ENCODE measurements at places on chromosomes 7 and 10.

DNA sequence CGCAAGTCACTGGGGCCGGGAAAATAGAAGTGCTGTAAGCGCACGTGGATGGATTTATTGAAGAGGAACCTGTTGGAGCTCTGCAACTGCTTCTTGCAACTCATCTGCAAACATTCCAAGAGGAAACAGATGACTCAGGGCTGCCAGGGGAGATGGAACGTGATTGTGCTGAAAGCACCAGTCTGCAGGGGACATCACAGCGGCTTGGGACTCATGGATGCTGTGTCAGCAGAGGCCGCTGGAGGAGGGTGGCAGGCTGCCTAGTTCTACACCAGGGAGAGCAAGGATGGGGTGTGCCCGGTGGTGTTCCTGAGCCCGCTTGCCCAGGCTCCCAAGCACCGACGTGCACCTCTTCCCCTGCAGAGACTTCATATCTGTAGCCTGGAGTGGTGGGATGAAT is 515.7 kb downstream of the TCERG1L start:
- DNase-seq = no peak

- DNase-seq = no peak
These were observed 514.3 kb downstream of the KCNMA1 start for GRCh38 chr10:77123330-77123729.

GRCh38 chr7:82722946-82723345 is 279.4 kb upstream of the CACNA2D1 start:
- DNase-seq = no peak

GRCh38 chr10:34758447-34758996 is 56.6 kb downstream of the PARD3 start:
- no peak for DNase-seq

DNA sequence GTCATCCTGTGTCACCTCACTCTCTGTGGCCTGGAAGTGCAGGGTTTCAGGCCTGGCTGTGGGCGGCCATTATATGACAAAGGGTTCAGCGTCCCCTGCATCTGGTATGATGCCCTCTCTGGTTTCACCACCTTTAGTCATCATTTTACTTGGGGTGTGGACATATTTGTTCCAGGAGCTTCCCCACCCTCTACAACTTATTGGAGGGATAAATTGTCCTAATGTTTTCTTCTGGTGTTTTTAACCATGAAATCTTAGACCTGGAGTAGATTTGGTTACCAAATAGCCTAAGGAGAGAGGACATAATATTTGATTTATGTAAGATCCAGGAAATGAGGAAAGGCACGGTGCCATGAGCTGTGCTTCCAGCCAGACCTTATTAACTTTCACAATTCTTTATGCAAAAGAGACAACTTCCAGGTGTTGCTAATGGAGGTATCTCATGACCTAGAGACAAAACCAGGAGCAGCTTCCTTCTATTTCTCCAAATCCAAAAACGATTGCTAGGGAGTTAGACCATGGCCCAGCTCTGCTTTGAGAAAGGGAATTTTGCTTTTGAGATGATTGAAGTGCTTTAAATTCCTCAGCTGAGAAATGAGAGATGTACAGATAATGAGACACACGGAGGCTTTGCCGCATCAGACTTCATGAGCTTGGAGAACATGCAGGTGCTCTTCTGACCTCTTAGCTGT is 20.9 kb downstream of the WBP1L start:
- no peak for DNase-seq

GRCh38 chr7:76262683-76263402 is 39.6 kb upstream of the HSPB1 start:
- DNase-seq = peak; percentile 24

GRCh38 chr7:155953781-155954549 is 141.7 kb upstream of the SHH start:
- DNase-seq = no peak

DNA sequence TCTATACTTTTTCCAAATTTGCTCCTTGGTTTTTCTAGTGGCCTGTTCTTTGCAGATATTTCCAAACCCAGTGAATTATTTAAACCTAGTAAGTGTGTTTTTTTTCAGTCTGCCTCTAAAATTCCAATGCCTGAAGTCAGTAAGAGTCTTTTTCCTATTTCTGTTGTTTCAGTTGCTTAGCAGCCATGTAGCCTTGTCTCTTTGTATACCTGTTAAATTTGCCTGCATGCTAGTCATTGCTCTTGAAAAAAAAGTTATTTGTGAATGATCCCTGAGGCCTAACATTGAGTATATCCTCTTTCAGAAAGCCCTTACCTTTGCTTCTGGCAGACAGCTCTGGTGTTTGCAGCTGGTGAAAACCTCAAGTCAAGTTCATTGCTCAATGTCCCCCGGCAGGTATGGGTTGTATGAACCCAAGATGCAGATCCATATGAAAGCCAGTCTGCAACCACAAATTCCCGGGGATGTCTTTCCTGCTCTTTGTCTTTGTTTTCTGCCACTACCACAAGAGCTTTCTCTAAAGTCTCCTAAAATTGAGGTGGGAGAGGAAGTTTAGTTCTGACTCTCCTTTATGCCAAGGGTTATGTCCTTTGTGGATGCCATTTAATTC is 35.7 kb downstream of the CH25H start:
- DNase-seq = no peak

DNA sequence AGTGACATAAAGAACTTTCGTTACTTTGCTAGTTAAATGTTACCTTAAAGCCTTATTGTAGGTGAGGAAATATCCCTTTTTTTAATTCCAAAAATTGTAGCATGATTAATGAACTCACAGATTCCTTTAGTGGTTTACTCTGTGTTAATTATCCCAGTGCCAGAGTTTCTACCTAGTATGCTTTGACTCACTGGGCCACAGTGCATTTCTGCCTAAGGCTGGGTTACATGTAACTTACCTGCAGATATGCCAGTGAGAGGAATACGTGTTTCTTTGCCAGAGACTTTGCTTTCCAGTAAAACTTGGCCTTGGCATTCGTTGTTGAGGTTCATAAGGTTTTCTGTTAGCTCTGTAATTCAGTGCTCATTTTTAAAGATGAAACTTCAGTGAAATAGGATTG is 380.8 kb upstream of the LRGUK start:
- DNase-seq = no peak

- no peak for DNase-seq
These were observed 122.4 kb downstream of the SLC16A9 start for GRCh38 chr10:59587083-59587755.

DNA sequence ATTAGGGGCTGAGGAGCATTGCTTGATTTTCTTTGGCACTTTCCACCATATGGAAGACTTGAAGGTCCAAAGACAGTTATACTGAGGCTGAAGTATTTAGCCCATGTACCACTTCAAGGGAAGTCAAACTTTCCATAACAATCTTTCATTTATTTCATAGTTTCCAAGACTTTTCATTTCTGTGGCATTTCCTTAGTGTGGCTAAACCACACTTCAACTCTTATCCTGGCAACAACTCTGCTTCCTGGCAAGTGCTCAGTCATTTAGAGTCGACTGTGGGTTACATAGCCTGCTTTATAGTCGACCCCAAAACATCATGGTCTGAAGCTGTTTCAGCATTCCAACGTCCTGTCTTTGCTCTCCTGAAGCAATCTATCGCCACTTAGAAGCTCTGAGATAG is 343.0 kb upstream of the SEMA3D start:
- DNase-seq = no peak

DNA sequence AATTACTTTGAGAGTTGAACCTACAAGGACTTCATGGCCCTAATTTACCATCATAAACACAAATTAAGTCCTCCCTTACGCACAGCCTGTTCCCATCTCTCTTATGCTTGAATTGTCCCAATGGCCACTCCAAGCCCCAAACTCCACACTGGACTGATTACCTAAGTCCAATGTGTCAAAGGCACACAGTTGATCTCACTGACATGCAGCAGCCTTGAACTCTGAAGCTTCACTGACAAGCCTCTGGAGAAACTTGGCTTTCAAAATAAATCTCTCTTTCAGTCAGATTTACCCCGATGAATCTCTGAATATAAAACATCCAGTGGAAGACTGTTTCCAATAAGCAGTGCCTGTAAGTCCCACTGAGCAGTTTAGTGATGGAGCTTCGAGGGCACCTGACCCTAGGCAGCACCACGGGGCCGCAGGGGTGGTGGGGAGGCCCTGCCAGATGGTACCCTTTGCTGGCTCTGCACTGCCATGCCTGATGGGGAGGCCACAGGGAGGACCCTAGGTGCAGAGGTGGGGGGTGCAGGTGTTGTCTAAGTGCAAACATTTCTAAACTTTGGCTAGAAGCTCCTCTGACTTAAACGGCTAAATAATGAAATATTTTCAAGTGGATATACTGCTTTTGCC is 3.3 kb upstream of the MAT1A start:
- DNase-seq = no peak

GRCh38 chr10:79387466-79387973 is 40.3 kb downstream of the PPIF start:
- DNase-seq = no peak

- no peak for DNase-seq
These were observed 773.4 kb downstream of the CNTNAP2 start for GRCh38 chr7:146889806-146890555.

GRCh38 chr7:36141351-36141750 is 11.7 kb upstream of the EEPD1 start:
- no peak for DNase-seq

- DNase-seq = no peak
These were observed 234.3 kb downstream of the COBL start for GRCh38 chr7:51082096-51082840.

- DNase-seq = no peak
These were observed at the start of gene ZRANB1 for GRCh38 chr10:124941823-124942222. Gene ZRANB1, plus strand, starts transcription at chr10:124942123. Its CDS starts 371 bp downstream, at chr10:124942494.

DNA sequence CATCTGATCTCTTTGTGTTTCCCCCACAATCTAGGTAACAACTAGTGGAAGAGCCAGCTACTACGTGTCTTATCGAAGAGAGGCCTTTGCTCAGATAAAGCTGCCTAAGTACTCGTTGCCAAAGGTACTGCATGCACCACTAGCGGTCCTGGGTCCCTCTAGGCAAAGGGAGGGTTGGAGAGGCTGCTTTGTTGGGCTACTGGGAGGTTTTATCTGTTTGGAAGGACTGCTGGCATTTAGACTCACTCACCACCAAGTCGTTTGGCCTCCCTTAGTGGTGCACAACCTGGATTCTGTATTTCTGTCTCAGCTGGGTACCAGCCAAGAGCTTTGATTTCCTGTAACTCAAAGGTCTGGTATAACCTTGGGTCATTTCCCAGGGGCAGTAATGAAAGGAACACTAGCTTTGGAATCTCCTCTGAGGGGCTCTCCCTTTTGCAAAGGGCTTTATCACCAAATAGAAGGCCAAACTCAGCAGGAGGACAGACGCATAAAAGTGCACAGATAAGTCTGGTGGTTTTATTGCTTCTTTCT is 498.3 kb downstream of the SORCS3 start:
- no peak for DNase-seq

GRCh38 chr10:78634835-78635234 is 433.9 kb upstream of the ZMIZ1 start:
- no peak for DNase-seq

- DNase-seq = peak; percentile 32
These were observed 46.1 kb downstream of the WIPF3 start for GRCh38 chr7:29852457-29852856.

GRCh38 chr10:20004087-20004523 is 187.9 kb downstream of the PLXDC2 start:
- DNase-seq = no peak

DNA sequence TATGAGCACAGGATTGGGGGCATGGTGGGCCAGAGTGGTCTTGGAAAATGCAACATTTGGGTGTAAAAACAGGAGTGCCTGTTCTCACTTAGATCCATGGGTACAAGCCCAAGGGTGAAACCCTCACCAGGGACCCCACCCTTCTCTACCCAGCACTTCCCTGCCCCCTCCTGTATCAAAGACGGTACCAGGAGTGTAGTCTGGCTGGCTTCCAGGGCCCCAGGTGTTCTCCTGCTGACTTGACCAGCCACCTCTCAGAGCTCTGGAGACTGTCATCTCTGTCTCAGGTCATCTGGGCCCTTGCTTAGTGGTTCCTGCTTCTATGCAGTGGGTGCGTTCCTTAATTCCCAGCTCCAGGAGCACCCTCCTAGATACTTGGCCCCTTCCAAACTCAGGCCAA is 447.2 kb downstream of the LRMDA start:
- DNase-seq = no peak

- no peak for DNase-seq
These were observed 128.9 kb downstream of the DGKI start for GRCh38 chr7:137717811-137718271.

- DNase-seq = no peak
These were observed 126.2 kb upstream of the KCTD7 start for GRCh38 chr7:66502230-66503035.

- DNase-seq = no peak
These were observed 117.7 kb downstream of the RSU1 start for GRCh38 chr10:16699435-16700057.

DNA sequence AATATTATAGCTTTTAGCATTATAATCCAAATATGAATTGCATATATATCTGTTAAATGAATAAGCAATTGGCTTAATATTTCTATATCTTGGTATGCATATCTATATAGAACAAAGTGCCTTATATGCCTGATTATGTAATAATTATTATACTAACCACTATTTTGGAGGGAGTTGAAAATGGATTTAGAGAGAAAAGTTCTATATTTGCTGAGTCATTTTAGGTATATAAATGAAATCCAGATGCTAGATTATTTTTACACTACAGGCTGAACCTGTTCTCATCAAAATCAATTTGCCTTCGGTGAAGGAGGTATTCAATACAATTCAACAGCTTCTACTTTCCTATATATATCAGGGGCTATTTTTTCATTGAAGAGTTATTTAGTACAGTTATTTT is 276.4 kb downstream of the PCLO start:
- no peak for DNase-seq

DNA sequence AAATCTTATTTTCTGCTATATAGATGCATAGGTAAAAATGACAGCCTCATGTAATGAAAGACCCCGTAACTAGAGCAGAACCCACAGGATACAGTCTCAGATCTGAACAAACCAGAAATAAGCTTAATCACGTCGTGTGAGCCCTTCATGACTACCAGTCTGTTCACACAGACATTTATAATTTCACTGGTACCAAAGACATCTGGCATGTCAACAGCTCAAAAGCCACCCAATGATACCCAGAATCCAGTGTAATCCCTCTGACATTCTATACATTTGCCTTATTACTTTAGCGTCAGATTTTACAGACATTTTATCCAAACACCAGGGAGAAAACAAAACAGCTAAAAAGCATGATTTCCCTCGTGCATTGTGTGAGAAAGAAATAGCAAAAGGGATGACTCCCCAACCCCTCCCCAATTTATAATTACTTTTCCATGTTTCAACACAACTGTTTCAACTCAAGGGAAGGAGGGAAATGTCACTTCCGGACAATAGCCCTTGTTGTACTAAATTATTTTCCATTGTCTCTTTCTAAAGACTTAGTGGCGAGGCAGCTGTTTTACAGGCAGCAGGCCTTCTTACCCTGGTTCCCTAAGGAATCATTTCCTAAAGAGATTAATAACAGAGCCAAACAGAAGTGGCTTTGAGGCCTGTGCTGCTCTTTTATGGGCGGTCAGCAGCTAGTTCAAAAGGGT is 33.2 kb downstream of the DOCK4 start:
- DNase-seq = no peak

- no peak for DNase-seq
These were observed 74.8 kb downstream of the HIPK2 start for GRCh38 chr7:139702811-139703486.
